GM23248 (cell line): ENCODE measurements at places on chromosomes 2 and 18.

GRCh38 chr2:109396202-109397180 lies 217.3 kb downstream of the SEPTIN10 start:
- DNase-seq, result no peak

- no peak for DNase-seq
Measured at GRCh38 chr2:12921321-12921720, 204.6 kb downstream of the TRIB2 start.

GRCh38 chr2:8491296-8492027 lies 190.4 kb upstream of the ID2 start:
- DNase-seq, result peak; percentile 26

- no peak for DNase-seq
Measured at GRCh38 chr2:168431301-168432024, 24.6 kb upstream of the CERS6 start.

DNA sequence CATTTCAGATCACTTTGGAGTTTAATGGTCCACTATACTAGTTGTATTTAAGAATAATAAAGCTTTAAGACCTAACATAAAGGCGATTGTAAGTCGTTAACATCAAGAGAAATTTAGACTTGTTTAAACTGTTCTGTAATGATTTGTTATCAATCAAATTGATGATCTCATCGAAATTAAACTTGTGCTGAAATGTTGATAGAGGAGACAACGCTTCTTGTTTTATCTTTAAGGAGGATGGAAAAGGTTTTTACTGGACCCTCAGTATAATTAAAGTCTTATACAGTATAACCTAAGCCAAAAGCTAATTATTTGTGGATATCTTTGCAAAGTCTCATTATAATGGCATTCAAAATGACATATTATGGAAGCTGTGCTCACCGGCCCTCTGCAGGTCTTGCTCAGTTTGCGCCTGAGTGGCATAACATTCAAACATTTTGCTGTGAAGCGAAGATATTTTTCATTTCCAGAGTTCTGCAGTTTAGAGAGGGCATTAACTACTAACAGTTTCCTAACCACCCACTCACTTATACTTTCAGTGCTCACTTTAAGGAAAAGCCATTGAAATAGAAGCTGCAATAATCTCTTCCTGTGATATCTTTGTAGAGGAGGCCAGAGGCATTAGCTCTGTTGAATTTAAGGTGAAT lies 1.4 kb upstream of the SERTAD2 start:
- DNase-seq, result peak; percentile 77

DNA sequence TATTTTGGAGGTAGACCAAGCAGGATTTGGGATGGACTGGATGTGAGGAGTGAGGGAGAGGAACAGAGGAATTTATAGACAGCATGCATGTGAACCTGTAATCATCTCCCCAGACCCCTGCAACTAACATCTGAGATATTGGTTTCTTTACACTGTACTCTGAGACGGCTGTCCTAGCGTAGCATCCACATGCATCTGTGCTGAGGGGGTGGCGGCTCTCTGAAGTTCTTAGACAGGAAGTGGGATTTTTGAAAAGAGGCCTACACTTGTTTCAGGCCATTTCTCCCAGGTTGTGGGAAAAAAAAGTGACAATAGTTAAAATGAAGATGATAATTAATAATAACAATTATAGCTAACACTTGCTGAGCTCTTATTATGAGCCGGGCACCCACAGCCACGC lies 150.2 kb upstream of the GATA6 start:
- no peak for DNase-seq
